Heart left ventricle (tissue), 16 donors: ENCODE measurements at places on chromosomes 13 and 19. TPM values are rescaled to one million over a fixed set of nuclear protein-coding genes. Genes with fewer than 3 reads are reported as not detected.

The IGFL3 gene
- not detected for polyA plus RNA-seq

The CEACAM1 gene
- polyA plus RNA-seq = 2.1 TPM

The SIGLEC12 gene
- 0.15 TPM for polyA plus RNA-seq

The IQCN gene
- polyA plus RNA-seq = 0.28 TPM

The DHDH gene
- 0.15 TPM for polyA plus RNA-seq

The JSRP1 gene
- not detected for polyA plus RNA-seq

- H3K4me1 ChIP-seq = peaks cover 23% of the 10 kb centered on the region
- peak overlapping the region; percentile 67 for H3K4me3 ChIP-seq
- H3K27ac ChIP-seq = peak overlapping the region; percentile 69
- no peaks in the 10 kb centered on the region for H3K27me3 ChIP-seq
Observed at GRCh38 chr19:18203408-18203862, 407 bp downstream of the RAB3A start.

DNA sequence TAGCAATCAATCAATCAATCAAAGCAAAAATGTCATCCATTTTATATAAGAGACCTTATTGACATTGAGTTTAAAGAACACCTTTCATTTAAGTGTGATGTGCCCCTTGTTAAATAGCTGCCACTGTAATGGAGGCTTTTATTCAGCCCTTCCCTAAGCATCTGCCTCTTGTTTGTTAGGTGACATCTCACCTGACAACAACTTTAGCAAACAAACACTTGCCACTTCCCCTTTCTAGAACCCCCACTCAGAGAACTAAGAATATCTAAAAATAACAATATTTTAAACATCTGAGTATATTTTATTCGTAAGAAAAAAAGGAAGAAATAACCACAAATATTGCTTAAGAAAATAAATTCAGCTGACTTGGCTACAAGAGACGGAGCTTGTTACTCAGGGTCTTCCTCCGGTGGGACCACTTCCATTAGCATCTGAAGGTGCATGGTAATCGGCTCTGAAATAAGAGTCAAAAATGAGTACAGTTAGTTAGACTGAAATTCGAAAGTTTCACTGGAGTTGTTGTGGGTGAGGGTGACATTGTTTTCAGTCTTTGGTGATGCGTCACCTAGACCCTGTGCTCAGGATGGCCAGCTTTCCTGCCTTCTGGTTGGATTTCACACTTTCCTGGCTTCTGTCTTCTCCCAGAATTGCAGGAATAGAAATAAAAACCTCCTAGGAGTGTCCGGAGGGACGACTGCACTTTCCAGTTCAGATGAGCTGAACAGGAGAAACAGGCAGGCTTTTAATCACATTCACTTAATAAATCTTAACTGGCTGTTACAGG is 39.1 kb downstream of the SLC7A9 start:
- no peaks in the 10 kb centered on the region for H3K27me3 ChIP-seq
- H3K4me1 ChIP-seq = no peaks in the 10 kb centered on the region
- no peaks in the 10 kb centered on the region for H3K36me3 ChIP-seq
- no peak overlapping the region for H3K4me3 ChIP-seq
- no peak overlapping the region for H3K27ac ChIP-seq

GRCh38 chr13:111027458-111028439 is 87.4 kb upstream of the ARHGEF7 start:
- no peaks in the 10 kb centered on the region for H3K36me3 ChIP-seq
- H3K27me3 ChIP-seq = no peaks in the 10 kb centered on the region
- no peak overlapping the region for H3K4me3 ChIP-seq
- no peak for DNase-seq
- H3K27ac ChIP-seq = no peak overlapping the region

DNA sequence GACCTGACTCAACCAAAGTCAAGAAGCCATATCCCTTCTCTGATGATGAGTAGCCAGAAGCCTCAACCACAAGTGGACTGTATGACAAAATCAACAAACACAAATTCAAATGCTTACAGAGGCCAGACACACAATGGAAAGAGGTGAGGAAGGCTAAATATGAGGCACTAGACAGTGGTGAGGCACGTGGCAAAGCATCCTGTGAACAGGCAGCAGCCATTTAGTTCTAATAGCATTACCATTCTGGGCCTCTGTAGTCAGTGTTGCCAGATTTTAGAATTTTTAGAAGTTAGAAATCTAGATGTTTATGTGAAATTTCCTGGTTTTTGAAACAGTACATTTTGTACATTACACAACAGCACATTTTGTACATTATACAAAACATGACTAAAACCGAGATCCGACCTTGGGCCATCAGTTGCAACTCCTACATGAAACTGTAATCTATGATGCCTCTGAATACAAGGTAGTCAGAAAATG is 403.3 kb downstream of the COG6 start:
- no peaks in the 10 kb centered on the region for H3K27me3 ChIP-seq
- H3K36me3 ChIP-seq = no peaks in the 10 kb centered on the region
- H3K4me3 ChIP-seq = no peak overlapping the region
- H3K4me1 ChIP-seq = no peaks in the 10 kb centered on the region
- no peak for DNase-seq

DNA sequence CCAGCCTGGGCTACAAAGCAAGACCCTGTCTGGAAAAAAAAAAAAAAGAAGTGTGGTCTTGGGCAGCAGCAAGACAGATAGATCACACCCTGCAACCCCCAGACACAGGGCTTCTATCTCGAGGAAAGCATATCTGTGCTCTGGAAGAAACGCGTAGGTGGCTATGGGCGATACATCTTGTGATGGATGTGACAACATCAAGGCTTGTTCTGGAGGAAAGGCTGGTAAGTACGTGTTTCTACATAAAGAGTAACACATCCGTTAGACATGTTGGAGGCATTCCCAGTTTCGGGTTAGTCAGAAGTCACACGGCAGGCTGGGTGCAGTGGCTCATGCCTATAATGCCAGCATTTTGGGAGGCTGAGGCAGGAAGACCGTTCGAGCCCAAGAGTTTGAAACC is 6.6 kb upstream of the DHDH start:
- peaks cover 4% of the 10 kb centered on the region for H3K4me1 ChIP-seq
- H3K27ac ChIP-seq = no peak overlapping the region
- no peaks in the 10 kb centered on the region for H3K27me3 ChIP-seq
- no peak for DNase-seq
- H3K4me3 ChIP-seq = no peak overlapping the region

DNA sequence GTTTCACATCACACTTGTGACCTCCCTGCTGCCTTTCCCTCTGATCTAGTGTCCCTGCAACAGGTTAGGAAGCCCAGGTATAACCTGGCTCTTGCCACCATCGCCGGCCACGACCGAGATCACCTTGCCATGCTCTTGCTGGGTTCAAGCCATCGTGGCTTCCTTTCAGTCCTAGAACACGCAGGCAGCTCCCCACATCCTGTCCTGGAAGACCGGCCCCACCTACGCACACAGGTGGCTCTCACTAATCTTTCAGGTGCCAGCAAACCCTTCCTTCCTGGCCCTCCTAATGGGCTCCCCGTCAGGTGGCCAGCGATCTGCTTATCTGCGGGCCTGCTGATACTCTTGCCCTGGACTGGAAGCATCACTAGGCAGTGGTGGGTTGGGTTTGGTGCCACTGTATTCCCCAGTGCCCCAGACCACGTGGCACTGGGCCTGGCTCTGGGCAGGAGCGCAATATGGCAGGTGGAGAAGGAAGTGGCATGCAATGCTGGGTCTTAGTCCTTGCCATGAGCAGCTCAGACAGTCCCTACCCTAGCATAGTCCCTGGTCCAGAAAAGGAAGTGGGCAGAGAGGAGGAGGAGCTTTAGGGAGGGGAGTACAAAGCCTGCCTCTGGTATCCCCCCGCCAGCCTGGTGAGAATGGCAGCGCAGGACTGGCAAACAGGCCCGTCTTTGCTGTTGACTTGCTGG is 11.8 kb downstream of the PPP1R37 start:
- H3K27ac ChIP-seq = no peak overlapping the region
- no peak overlapping the region for H3K4me3 ChIP-seq
- no peak for DNase-seq
- no peaks in the 10 kb centered on the region for H3K36me3 ChIP-seq

GRCh38 chr19:18763674-18764590 is 27.2 kb downstream of the COMP start:
- H3K27ac ChIP-seq = no peak overlapping the region
- no peak overlapping the region for H3K4me3 ChIP-seq
- H3K36me3 ChIP-seq = no peaks in the 10 kb centered on the region

DNA sequence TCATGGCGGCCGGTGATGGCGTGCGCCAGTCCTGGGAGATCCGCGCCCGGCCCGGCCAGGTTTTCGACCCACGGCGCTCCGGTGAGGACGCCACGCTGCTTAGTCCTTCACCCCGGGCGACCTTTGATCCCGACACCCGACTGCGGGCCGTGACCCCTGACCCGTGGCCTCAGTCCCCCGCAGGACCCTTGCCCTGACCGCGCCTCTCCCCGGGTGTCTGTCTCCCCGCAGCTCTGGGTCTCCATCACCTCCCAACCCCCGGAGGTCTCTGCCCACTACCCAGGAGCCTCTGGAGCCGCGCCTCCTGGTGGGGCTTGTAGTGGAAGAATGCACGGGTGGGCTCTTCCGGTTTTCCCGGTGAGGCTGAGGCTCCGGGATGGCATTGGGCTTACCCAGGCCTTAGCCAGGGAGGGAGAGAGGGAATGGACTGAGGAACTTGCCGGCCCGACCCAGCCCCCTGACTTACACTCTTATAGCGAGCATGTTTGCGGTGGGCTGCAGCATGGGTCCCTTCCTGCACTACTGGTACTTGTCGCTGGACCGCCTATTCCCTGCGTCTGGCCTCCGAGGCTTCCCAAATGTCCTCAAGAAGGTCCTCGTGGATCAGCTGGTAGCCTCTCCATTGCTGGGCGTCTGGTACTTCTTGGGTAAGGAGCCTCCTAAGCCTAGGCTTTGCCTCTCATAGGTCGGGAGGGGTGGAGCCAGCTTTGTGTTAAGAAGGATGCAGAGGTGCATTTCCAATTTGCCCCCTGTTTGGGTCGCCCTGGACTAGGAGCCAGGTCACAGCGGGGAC is 566 bp downstream of the MPV17L2 start:
- H3K4me1 ChIP-seq = peaks cover 23% of the 10 kb centered on the region
- no peak for DNase-seq
- peak overlapping the region; percentile 93 for H3K27ac ChIP-seq
- H3K36me3 ChIP-seq = peaks cover 26% of the 10 kb centered on the region
- no peaks in the 10 kb centered on the region for H3K27me3 ChIP-seq

DNA sequence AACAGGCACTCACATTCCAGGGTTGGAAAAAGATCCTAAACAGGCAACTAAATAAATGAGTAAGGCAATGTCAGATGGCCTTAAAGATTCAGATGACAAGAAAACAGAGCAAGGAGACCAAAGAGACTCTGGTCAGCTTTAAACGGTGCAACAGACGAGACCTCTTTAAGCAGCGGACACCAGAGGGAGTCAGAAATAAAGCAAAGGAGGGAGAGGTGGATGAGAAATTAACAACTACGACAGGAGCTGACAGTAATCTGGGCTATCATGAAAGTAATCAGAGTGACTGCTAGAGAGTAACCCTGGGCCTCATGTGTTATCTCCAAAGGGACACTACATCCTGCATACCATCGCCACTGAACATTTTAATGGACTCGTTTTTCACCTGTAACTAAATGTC is 1.1 kb downstream of the ZNF550 start:
- H3K36me3 ChIP-seq = peaks cover 33% of the 10 kb centered on the region
- H3K27ac ChIP-seq = peak overlapping the region; percentile 69
- no peaks in the 10 kb centered on the region for H3K27me3 ChIP-seq
- H3K4me1 ChIP-seq = peaks cover 31% of the 10 kb centered on the region
- peak overlapping the region; percentile 74 for H3K4me3 ChIP-seq
- no peak for DNase-seq

DNA sequence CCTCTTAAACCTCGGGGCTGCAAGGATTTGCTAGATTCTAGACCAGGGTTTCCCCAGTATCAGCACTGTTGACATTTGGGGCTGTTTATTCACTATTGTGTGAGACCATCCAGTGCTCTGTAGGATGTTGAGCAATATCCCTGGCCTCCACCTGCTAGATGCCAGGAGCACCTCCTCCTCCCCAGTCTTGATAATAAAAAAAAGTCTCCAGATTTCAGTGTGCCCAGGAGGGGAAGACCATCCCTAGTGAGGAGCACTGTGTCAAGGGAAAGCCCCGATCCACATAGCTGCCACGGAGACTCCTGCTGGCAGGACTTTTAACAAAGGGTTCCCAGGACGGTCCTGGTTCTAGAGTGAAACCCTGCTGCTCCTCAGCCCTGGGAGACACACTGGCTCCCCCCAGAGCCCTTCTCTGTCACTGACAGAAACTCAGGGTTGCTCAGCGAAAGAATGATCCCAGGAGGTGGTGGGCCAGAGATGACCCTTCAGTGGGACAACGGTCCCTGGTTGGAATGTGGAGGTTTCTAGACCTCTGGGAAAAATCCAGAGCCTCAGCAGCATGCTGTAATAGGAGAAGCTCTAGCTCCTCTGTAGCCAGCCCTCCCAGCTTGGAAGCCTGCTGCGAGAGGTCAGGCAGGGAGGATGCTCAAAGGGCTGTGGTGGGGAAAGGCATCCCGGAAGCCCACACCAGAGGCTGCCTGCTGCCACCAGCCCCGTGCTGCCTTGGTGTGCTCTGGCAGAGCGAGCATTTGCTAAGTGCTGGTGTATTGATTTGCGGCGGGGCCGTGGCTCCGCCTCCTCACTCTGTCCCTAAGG is 20.3 kb downstream of the LYL1 start:
- no peak for DNase-seq
- peak overlapping the region; percentile 22 for H3K27ac ChIP-seq
- peaks cover 27% of the 10 kb centered on the region for H3K4me1 ChIP-seq
- H3K27me3 ChIP-seq = no peaks in the 10 kb centered on the region

GRCh38 chr13:113224486-113224885 is 15.1 kb downstream of the CUL4A start:
- DNase-seq = no peak
- no peaks in the 10 kb centered on the region for H3K27me3 ChIP-seq
- no peak overlapping the region for H3K4me3 ChIP-seq
- no peak overlapping the region for H3K27ac ChIP-seq
- peaks cover 89% of the 10 kb centered on the region for H3K36me3 ChIP-seq
